ENCODE measurements at places on chromosomes 7 and 10. TPM values are rescaled to one million over a fixed set of nuclear protein-coding genes. Genes with fewer than 3 reads are reported as not detected.

The SEMA3A gene
- 3.7 TPM for total RNA-seq

DNA sequence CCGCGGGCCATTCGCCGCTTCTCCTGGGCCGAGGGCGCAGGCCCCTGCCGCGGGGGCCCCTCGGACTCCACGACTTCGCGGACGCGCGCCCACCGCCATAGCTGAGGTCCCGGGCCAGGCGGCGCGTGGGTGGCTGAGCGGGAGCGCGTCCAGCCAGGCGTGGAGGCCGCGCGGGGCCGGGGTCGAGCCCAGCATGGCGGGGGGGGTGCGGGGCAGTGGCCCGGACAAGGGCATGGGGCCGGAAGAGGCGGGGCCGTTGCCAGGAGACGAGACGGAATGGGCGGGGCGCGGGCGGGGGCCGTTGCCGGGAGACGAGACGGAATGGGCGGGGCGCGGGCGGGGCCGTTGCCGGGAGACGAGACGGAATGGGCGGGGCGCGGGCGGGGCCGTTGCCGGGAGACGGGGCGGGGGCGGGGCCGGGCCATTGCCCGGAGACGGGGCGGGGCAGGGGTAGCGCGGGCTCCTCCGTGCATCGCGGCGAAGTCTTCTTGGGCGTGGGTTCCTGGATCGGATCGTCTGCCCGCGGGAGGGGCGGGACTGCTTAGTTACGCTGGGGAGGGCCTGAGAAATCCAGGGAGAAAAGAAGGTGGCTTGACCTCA lies 14.8 kb downstream of the ADAM8 start:
- no peak for DNase-seq

DNA sequence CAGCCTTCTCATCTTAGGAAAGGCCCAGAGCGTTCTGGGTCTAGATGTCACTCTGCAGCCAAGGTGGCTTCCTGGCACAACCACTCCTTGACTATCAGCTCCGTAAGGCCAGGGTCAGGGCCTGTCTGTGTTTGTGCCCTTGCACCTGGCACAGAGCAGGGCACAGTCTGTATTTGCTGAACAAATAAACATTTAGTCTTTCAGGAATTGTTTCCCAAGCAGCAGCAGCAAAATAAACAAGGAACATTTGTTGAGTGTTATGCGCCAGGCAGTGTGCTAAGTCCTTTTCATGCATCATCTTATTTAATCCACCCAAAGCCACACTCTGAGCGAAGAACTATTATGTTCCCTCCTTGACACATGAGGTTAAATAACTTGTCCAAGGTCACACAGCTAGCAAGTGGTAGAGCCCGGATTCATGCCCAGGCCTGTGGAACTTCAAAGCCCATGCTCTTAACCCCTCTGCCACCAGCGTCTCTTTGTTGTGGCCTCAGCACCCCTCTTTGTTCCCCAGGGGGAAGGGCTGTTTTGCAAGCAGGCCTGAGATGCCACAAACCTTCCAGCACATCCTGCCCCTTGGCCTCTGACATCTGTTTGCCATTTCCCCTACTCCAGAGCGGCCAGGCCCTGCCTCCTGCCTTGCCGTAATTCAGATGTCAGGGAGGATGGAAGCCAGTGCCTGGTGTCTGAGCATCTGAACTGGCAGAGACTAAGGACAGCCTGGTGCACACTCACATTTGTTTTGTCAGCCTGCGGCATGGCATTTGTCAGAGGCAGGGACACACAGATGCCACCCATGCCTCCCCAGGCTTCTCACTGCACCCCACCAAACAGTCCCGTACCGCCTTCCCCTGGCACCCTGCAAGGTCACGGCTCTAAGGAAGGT lies 325.8 kb upstream of the ZMIZ1 start:
- DNase-seq = no peak

- DNase-seq = no peak
Observed at GRCh38 chr7:158454631-158455030, 133.0 kb downstream of the PTPRN2 start.

DNA sequence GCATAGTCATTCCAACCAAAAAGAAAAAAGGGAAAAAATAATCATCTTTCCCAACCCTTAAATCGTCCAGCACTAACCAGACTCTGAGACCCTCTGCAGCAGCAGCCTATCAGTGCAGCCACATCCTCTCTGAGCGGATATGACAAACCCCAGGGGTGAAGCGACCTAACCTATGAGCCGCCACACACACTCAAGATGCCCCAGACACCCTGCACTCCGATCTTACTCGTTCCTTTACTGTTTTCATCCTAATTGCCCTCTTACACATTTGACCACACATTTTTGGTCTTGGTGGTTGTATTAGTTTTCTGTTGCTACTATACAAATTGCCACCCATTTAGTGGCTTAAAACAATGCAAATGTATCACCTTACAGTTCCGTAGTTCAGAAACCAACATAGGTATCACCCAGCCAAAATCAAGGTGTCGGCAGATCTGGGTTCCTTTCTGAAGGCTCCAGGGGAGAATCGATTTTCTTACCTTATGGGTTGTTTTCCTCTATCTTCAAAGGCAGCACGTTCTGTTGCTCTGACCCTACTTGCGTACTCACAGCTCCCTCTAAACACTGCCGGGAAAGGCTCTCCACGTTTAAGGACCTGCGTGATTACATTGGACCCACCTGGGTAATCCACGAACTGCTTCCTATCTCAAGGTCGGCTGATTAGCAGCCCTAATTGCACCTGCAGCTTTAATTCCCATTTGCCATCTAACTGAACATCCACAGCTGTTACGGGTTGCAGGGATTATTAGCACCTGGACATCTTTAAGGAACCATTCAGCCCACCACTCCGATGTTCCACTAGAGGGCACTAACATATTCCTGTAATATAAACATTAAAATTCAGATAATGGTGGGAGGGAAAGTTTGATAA lies 37.3 kb upstream of the PRSS1 start:
- no peak for DNase-seq

DNA sequence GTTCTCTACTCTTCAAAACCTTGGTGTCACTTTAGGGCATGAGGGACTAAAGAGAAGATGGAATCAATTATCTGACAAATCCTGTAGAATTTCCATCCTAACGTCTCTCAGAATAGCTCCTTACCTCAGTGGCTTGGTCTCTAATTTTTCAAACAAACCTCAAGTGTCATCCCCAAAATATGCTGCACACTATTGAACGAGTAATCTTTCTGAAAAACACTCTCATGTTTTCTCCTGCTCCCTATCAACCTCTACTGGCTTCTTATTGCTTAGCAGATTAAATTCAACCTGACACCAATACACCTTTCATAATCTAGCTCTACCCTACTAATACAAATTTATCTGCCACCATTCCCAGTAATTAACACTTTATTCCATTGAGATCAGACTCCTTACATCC lies 8.5 kb downstream of the CNOT4 start:
- no peak for DNase-seq
